ENCODE measurements at places on chromosomes 2 and 18. TPM values are rescaled to one million over a fixed set of nuclear protein-coding genes. Genes with fewer than 3 reads are reported as not detected.

PAX8 gene
- 8.7 TPM for total RNA-seq

CRYBA2 gene
- total RNA-seq: not detected

RAD51AP2 gene
- total RNA-seq: not detected

FEV gene
- total RNA-seq: not detected

POMC gene
- total RNA-seq: 7.3 TPM

CHPF gene
- 25.2 TPM for total RNA-seq

COL3A1 gene
- 6.5 TPM for total RNA-seq

BMP10 gene
- total RNA-seq: not detected

SATB2 gene
- total RNA-seq: 6.4 TPM

C2orf66 gene
- total RNA-seq: not detected

TNFAIP6 gene
- 2.4 TPM for total RNA-seq

MC5R gene
- total RNA-seq: not detected

GALR1 gene
- not detected for total RNA-seq

MBD1 gene
- total RNA-seq: 108 TPM

LAMA3 gene
- 5.3 TPM for total RNA-seq

UCN gene
- total RNA-seq: not detected

ZC3H15 gene
- total RNA-seq: 61.1 TPM

IGFBP2 gene
- total RNA-seq: 14.3 TPM
